ENCODE measurements at places on chromosomes 11 and 22.

DNA sequence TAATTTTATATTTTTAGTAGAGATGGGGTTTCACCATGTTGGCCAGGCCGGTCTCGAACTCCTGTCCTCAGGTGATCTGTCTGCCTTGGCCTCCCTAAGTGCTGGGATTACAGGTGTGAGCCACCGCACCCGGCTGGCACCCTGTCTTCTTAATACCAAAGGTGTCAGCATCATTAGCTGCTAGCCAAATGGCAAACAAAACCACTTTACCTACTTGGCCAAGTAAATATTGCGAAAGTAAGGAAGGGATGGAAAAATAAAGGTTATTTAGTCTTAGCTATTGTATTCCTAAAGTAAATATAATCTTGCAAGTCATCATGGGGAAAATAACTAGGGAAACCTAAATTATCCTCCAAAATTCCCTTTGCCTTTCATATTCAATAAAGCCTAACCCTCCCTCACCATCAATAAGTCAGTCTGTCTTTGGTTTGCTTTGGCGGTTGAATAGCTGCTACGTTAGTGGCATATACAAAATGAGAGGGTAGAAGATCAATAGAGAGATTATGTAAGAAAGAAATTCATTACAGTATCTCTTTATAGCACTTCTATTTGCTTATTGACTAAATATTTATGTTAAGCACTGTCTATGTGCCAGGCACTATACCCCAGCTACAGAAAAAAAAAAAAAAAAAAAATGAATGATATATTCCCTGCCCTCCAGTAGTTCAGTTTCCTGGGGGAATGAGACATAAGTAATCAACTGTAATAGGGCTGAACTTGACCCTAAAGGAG, 40.2 kb upstream of the CFAP300 start:
- no peak for DNase-seq

DNA sequence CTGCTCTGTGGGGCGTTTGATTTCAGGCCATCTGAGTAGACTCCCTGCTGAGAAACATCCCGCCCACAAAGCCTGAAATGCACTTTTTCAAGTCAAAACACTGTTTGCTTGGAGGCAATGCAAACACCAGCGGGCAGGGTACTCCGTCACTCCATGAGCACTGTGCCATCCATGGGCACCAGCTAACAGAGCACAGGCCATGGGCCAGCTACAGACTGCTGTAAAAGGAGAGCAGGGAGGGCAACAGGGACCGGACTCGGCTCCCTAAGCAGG, 16.6 kb upstream of the EFCAB6 start:
- no peak for DNase-seq

- DNase-seq = no peak
Measured at GRCh38 chr11:131378931-131379330, 8.5 kb downstream of the NTM start.

GRCh38 chr11:130719220-130719915, 196.9 kb downstream of the SNX19 start:
- DNase-seq = no peak

DNA sequence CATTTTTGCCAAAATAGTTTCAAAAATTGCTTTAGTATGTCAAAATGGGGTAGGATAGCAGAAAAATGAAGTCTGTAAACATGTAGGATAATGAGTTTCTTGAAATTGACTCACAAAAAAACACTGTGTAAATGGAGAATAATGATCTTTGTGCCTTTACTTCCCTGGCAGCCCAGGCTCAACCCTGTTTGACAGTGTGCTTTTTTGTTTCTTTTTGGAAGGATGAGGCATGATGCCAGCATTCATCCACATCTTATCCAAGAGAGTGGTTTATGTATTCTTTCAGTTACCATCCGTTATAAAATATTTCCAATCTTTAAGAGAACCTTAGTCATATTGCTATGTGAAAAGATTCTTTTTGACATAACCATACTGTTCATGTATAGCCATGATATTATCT, 70.6 kb downstream of the ARHGAP42 start:
- no peak for DNase-seq

- DNase-seq = no peak
Measured at GRCh38 chr11:12812849-12813248, 138.6 kb downstream of the TEAD1 start.

GRCh38 chr11:104819603-104820002, 78.7 kb downstream of the CASP12 start:
- DNase-seq = no peak

DNA sequence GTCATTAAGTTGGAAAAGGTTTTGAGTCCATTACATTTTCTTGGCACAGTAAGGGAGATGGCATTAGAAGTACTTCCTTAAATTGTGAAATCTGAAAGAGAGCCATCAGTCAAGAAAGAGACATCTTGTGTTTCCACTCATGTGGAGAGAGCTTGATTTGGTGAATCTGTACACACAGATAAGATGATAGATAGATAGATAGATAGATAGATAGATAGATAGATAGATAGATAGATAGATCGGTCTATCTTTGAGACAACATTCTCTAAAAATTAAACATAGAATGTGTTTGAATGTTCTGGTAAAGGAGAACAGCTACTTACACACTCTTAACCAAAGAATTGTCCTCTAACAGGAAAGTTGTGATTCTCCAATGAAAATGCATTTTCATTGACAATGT, 76.2 kb downstream of the TTC17 start:
- no peak for DNase-seq

- DNase-seq = no peak
Measured at GRCh38 chr11:27842290-27842689, 142.0 kb upstream of the BDNF start.

DNA sequence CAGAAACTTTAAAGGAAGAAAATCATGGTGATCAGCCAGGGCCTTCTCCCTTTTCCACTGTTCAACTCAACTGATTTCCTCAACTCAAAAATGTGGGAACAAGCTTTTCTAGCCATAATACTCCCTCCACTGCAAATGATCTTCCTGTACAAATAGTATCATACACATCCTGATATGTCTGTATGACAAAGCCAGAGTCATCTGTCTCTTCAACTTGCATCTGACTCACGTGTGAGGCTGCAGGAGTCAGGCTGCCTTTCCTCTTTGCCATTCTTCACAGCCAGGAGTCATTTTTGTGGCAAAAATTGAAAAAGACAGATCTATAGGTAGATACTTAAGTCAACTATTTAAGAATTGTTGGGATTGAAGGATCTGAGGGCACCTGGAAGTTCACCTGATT, 13.3 kb downstream of the PATZ1 start:
- no peak for DNase-seq

GRCh38 chr11:26539517-26539916, 32.5 kb downstream of the MUC15 start:
- DNase-seq = no peak

GRCh38 chr11:69669486-69669885, 5.7 kb downstream of the LTO1 start:
- peak; percentile 68 for DNase-seq

Data from aorta (tissue), 5 donors.